Dermis blood vessel endothelial cell (primary cell): ENCODE measurements at places on chromosomes 1 and 21. TPM values are rescaled to one million over a fixed set of nuclear protein-coding genes. Genes with fewer than 3 reads are reported as not detected.

DNA sequence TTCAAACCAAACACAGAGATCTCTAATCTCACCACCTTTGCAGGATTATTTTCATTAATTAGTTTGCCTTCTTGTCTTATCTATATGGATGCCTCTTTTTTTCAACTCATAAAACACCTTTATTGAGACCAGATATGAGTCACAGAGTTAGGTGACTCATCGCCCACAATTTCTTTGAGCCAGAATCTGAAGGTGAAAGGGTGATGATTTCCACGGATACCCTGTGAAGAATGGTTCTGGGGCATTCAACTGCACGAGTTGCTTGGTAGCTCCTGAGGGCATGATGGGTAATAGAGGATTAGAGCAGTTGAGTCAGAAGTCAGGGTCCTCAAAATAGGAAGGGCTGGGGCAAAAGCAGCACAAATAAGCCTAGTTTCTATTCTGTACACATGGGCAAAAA lies 128.2 kb downstream of the TBX19 start:
- peak; percentile 4 for DNase-seq

DNA sequence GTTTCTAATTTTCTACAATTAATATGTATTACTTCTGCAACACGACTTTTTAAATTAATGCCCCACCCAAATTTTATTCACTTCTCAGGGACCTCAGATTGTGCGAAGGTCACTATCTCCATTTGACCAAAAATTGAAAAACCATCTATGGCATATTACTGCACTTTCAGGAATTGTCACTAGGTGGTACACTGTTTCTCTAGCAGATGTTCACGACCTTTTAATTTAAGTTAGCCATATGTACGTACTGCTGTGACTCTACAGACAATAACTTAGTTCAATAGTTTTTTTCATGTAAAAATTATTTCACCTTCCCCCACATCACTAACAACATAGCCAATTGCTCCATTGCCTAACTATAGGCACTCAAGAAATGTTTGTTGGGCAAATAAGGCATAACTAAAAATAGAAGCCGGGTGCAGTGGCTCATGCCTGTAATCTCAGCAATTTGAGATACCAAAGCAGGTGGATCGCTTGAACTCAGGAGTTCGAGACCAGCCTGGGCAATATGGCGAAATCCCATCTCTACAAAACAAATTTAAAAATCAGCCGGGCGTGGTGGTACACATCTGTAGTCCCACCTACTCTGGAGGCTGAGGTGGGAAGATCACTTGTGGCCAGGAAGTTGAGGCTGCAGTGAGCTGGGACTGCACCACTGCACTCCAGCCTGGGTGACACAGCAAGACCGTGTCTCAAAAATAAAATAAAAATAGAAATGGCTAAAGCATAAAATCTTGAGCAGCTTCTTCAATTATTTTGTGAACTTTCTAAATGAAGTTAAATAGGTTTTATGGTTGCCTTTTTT lies 75.7 kb upstream of the PKN2 start:
- DNase-seq = peak; percentile 62

GRCh38 chr1:53379662-53380002 lies 51.8 kb upstream of the LRP8 start:
- DNase-seq = no peak

GRCh38 chr1:46137916-46138315 lies 5.5 kb upstream of the PIK3R3 start:
- DNase-seq = peak; percentile 73

DNA sequence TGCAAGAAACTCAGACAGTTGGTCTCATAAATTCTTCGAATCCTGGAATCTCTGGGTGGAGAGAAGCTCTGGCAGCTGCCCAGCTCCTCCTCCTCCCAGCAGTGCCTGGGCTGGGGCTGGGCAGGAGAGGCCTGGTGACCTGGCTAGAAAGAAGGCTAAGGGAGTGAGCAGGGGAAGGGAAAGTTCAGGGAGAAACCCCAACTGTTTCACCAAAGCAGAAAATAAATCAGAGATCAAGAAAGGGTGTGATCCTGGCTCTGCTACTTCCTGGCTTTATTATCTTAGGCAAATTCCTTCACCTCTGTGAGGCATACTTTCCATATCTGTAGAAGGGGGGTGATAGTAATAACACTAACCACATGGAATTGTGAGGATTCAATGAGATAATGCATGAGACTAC lies 8.8 kb upstream of the COL16A1 start:
- DNase-seq = peak; percentile 60

- DNase-seq = no peak
These were observed 46.4 kb upstream of the JUN start for GRCh38 chr1:58830291-58830690.

DNA sequence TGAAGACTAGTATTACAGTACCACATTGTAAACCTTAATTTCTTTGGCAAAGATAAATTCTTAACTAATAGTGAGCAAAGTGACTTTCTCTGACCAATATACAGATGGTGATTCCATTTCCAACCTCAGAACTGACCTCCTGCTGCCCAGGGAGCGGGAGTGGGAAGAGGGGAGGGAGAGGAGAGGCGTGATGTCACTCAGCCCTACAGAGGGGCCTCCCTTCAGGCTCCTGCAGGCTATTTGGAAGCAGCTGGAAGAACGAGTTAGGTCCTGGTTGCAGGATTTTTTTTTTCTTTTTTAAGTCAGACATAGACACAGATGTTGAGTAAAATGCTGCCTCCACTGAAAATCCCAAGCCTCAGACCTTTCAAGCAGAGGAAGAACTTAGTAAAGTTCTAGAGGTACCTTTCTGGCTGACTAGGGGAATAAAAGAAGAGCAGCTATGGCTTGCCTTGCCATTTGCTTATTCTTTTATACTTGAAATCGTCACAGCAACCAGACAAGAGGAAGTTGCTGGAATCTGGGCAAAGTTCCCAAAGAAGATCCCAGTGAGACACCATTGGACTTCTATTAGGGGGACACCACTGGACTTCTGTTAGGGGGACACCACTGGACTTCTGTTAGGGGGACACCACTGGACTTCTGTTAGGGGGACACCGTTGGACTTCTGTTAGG lies 54.5 kb downstream of the EXO1 start:
- DNase-seq = no peak

- no peak for DNase-seq
These were observed 32.1 kb downstream of the CD247 start for GRCh38 chr1:167486090-167486824.

DNA sequence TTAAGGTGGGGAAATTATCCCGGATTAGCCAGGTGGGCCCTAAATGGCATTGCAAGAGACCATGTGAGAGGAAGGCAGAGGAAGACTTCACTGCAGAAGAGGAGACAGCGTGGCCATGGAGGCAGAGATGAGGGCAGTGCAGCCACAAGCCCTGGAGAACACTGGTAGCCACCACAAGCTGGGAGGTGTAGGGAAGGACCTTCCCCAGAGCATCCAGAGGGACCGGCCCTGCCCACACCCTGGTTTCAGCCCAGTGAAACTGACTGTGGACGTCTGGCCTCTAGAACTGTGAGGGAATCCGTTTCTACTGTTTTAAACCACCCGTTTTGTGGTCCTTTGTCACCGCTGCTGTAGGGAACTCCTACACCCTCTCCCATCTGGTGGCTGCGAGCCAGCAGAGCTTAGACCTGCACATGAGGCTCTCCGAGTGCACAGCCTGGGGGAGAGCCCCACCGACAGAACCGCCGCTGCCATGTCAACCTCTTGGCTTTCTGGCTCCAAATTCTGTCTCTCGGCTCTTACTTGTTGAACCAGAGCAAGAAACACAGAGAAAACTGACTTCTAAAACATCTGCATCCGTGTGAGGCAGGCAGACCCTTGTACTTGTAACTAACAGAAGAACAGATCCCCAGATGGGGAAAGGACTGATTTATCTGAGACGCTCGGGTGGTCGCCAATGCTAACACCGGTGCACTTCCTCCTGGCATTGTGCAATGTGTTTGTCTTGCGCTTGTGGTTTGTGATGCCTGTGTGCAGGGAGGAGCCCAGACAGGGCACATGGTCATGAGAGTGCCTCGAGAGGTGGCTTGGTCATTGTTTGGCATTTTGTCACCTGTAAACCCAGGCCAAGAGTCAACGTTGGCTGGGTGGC lies 90.8 kb upstream of the TMPRSS2 start:
- DNase-seq = no peak

DNA sequence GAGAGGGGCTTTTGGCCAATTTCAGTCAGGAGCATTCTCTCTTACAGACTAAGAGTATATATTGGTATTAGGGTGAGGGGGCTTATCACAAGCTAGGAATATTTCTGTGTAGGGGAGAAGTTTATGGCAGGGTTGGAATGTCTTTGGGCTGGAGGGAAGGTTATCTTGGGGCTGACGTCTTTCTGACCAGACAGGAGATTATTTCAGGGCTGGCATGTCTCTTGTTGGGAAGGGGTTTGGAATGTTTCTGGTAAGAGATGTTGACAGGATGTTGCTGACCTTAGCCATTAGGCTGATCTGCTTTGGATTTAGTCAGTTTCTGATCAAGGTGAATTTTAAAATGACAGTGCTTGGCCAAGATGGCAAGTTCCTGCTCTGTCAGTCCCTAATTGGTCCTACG lies 17.8 kb upstream of the HSD3B1 start:
- no peak for DNase-seq

GRCh38 chr1:117802531-117803257 lies 126.7 kb downstream of the GDAP2 start:
- DNase-seq = no peak

The MROH7 gene
- 0.17 TPM in 1 of 2 replicates, not detected in the other for total RNA-seq

The PROX1 gene
- 45.8 and 114 TPM in 2 replicates for total RNA-seq

The ADAMTSL4 gene
- total RNA-seq = 0.17 and 0.60 TPM in 2 replicates

The AMIGO1 gene
- 0.65 and 1.7 TPM in 2 replicates for total RNA-seq

The CCDC24 gene
- 1.7 and 2.2 TPM in 2 replicates for total RNA-seq
